KG1 (cell line): ENCODE measurements at places on chromosomes 6 and 20.
A peak's percentile ranks its signal among the peaks of the same experiment; 100 is the strongest.

GRCh38 chr20:35839904-35840303, 68.1 kb downstream of the PHF20 start:
- DNase-seq, result no peak

DNA sequence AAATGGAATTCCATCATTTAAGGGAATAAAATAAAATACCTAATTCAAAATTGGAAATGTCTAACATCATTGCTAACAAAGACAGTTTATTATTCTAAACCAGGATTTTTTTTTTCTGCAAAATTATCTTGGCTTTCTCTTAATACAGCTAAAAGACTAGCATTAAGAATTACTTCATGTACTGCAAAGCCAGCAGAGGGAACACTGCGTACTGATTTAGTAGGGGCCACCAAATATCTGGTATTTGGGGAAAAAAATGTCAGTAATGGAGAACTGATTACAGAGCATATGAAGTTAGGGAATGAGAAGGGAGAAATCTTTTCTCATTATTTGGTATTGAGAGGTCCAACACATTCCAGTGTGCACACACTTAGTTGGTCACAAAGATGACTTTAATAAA, 3.2 kb upstream of the SOX4 start:
- no peak for DNase-seq

DNA sequence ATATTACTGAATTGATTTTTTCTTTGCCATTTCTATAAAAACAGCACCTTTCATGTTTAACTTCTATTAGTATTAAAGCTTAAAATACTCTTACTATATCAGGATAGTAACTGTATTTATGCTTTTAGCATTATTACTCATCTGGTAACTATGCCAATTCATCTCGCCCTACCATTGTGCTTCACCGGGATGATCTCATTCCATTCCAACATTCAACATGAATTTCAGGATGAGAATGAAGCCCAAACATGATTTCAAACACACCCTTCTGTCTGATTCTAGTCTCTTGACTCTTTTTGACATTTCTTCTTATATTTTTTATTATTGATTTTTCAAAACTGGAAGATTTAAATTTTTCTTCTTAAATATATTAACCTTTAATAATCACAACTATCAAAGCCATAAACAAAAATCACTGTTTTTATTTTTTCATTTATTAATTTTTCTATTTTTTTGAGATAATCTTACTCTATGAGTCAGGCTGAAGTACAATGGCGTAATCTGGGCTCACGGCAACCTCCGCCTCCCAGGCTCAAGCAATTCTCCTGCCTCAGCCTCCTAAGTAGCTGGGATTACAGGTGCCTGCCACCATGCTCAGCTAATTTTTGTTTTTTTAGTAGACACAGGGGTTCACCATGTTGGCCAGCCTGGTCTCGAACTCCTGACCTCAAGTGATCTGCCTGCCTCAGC, 46.7 kb downstream of the GJA1 start:
- DNase-seq, result no peak

GRCh38 chr20:17843246-17844132, 125.1 kb downstream of the SNX5 start:
- DNase-seq, result no peak

GRCh38 chr6:107819217-107819616, 4.9 kb downstream of the SCML4 start:
- no peak for DNase-seq

- no peak for DNase-seq
Measured at GRCh38 chr6:11640486-11640885, 102.9 kb downstream of the TMEM170B start.

GRCh38 chr6:16723826-16724225, 37.4 kb downstream of the ATXN1 start:
- no peak for DNase-seq

- DNase-seq, result no peak
Measured at GRCh38 chr6:109687271-109687761, 3.7 kb downstream of the AK9 start.

DNA sequence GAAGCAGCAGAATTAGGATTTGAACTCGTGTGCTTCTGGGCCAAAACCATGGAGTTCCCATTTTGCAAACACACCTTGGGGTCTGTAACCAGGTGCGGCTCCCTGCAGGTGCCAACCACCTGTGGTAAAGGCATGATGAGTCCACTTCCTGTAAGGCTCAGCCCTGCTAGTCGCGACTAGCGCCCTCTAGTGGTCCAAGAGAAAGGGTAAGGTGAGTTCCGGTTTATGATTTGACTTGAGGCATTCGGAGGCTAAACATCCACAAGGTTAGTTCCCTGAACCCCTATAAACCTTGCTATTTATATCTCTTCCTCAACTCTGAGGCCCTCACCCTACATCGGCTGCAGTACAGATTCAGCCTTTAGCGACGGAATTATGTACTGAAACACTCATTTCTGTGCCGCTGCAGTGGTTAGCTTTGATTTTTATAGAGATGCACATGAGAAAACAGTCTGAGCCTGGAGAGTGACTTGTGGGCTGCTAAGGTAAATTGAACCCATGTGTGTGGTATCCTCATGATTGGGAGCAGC, 173.4 kb downstream of the PLCB1 start:
- DNase-seq, result peak; percentile 17

DNA sequence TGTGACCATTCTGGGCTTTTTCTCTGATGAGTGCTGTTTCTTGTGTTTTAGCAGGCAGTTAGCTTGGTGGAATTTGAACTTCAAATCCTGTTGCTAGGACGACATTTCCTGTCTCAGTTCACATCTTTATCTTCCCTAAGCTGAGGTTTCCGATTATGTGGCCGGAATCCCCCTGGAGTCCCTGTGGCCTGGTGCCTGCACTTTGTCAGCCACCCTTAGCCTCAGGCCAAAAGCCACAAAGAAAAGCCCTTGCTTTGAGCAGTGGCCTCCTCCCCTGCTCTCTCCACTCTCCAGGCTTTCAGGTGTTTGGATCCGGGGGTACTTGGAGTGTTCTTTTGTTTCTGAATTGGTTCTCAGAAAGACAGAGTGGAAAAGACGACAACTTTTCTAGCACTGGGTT, 59.9 kb upstream of the PMEPA1 start:
- DNase-seq, result peak; percentile 22

GRCh38 chr20:10094566-10095173, 59.9 kb downstream of the ANKEF1 start:
- no peak for DNase-seq

DNA sequence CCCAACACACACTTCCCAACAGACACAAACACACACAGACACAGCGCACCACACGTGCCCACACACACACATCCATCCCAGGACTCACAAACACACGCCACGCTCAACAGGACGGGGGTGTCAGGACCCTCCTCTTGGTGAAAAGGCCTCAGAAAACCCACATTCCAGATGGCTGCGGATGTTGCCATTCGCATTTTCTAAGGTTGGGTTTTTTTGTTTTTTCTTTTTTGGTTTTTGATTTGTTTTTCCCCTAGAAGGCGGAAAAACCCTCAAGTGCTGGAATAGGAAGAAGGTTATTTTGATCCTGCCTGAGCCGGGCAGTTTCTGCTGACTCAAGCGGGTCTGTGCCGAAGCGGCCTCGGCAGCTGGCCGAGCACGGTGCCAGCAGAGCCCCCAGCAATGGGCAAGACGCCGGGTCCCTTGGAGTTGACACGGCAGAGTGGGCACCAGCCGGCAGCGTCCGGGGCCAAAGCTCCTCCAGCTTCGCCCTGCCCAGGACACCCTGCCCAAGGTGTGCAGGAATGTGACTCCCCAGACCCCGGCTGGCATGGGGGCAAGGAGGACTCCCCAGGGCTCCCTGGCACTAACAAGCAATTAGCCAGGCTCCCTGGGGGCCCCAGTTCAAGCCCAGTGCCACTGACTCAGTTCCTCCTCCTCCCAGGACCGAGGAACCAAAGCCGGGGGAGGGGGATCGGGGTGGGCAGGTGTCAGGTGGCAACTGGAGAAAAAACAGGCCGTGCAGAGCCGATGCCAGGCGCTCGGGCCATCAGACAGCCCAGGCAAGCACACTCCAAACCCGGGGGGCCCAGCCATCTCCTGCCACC, 40.9 kb upstream of the ZBP1 start:
- DNase-seq, result no peak
